D341Med (cell line): ENCODE measurements at places on chromosomes 1 and 21.

DNA sequence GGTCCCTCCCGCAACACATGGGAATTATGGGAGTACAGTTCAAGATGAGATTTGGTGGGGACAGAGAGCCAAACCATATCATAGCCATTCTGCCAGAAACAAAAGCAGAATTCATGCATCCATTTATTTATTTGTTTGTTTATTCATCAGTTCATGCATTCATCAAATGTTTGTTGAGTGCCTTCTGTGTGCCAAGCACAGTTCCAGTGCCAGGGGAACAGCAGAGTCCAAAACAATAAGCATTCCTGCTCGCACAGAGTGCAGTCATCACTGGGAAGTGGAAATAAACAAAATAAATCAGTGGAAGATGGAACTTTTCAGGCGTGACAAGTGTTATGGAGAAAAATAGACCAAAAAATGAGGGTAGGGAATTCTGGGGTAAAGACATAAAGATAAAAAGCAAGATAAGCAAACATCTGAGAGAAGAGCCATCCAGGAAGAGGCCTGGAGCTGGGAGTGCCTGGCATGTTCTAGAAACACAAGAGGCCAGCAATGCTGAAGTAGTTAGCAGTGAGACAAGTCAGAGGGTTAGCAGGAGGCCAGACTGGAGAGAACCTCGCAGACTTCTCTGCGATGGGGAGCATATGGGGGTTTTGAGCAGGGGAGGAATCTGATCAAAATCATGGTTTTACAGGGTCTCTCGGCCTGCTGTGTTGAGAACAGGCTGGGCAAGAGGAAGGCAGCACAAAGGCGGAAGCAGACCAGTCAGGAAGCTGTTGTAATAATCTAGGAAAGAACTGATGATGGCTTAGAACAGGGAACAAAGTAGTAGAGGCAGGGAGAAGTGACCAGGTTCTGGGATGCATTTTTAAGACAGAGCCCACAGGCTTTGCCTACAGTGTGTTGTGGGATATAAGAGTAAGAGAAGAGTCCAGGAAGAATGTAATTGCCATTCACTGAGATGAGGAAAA lies 113.2 kb downstream of the GLUL start:
- DNase-seq, result no peak

GRCh38 chr1:116878804-116879477 lies 30.8 kb upstream of the PTGFRN start:
- no peak for DNase-seq

DNA sequence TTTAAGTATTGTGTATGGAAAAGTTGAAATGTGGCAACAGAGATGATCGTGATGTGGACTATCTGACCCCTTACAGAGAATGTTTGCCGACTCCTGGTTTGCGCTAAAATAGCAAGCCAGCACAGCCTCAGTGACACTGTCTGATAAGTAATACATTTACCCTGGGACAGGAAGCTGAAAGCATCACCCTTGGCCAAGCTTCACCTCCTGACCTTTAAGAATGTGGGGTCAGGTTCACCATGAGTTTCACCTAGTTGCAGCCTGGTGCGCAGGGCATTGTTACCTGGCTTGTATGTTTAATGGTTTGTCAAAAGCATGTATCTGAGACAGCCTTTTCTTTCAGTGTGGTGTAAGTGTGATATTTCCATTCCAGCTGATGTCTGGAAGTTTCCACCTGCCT lies 29.2 kb downstream of the TRAF5 start:
- no peak for DNase-seq

DNA sequence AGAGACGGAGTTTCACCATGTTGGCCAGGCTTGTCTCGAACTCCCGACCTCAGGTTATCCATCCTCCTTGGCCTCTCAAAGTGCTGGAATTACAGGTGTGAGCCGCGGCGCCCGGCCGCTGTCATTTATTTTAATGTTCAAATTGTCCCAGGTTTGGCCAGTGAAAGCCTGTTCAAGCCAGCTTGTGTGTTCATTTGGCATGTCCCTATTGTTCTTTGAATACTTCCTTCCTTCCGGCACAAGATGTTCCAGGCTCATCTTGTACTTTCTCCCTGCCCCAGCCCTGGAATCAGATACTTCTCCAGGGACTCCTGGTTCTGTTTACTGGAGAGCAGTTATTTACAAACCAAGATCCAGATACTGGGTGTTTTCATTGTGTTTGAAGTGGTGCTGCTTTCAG lies 37.0 kb downstream of the ZBTB8B start:
- no peak for DNase-seq

GRCh38 chr1:183995322-183996039 lies 42.0 kb downstream of the COLGALT2 start:
- DNase-seq, result no peak

GRCh38 chr1:162087111-162087510 lies 17.6 kb downstream of the NOS1AP start:
- DNase-seq, result no peak

GRCh38 chr1:236064674-236065508 lies at the start of gene NID1:
TSS of gene NID1 (minus strand) at chr1:236065090. CDS start at chr1:236065079, 11 bp downstream.
- peak; percentile 85 for DNase-seq

GRCh38 chr1:81254560-81254959 lies 546.2 kb upstream of the ADGRL2 start:
- peak; percentile 17 for DNase-seq

- DNase-seq, result peak; percentile 48
Observed at GRCh38 chr1:233364695-233365539, 37.4 kb downstream of the MAP3K21 start.

DNA sequence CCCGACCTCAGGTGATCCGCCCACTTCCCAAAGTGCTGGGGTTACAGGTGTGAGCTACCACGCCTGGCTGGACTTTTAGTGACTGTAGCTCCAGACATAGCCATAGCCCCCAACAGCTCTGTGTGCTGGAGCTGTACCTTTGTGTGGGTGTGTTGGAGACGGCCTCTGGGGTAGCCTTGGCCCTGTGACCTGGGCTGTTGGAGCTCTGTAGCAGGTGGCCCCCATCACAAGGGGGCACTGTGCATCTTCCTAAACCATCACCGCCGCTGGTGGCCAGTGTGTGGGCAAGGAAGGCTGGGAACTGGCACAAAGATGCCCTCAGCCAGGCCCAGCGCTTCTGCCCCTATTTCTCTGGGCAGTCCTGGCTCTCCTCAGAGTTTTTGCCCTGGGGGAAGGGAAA lies 38.4 kb upstream of the FOXO6 start:
- peak; percentile 79 for DNase-seq

GRCh38 chr1:159594625-159595405 lies 7.2 kb downstream of the APCS start:
- DNase-seq, result no peak

GRCh38 chr1:237324226-237324625 lies 282.2 kb downstream of the RYR2 start:
- DNase-seq, result no peak

DNA sequence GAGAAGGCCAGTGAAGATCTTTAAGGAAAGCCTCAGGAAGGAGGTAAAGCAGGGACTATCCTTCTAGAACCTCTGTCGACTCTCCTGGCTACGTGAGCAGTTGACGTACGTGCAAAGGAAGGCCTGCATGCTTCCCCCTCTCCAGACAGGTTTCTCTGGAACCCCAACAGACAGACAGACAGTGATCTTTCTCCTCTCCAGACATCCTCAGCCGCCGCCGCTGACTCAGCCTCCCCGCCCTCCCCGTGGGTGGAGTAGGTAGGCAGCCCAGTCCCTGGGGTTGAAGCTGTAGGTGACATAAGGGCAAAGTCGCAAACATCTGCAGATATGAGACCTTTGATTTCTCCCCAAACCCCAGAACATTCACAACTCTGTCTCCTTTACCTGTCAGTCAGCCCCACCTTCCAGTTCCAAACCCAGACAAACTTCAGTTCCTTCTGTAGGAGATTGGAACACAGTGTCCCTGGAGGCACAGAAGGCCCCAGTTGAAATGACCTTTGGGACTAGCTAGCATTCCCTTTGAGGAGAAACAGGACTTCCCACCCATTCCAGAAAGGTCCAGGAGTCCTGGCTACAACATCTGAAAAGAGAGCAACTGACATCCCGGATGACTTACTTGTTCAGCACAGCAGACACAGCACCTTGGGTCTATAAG lies 146.0 kb upstream of the JUN start:
- no peak for DNase-seq

- DNase-seq, result no peak
Observed at GRCh38 chr1:106754957-106755356, 301.5 kb upstream of the PRMT6 start.

GRCh38 chr1:211588711-211589110 lies 9.8 kb upstream of the SLC30A1 start:
- DNase-seq, result no peak

- no peak for DNase-seq
Observed at GRCh38 chr1:242128951-242129502, 130.1 kb upstream of the MAP1LC3C start.

DNA sequence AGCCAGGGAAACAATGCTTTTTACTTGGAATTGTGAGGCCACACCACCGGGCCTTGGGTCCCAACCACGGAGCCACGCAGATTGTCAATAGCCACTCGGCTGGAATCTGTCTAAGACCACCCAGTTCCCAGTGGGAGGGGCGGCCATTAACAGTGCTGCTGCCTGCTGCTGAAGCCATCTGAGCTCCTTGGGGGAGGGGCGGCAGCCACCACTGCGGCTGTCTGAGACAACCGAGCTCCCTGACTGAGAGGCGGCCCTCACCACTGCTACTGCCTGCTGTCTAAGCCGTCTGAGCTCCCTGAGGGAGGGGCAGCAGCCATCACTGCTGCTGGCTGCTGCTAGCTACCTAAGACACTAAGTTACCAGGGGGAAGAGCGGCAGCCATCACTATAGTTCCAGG lies 64.3 kb downstream of the DMRTA2 start:
- no peak for DNase-seq

DNA sequence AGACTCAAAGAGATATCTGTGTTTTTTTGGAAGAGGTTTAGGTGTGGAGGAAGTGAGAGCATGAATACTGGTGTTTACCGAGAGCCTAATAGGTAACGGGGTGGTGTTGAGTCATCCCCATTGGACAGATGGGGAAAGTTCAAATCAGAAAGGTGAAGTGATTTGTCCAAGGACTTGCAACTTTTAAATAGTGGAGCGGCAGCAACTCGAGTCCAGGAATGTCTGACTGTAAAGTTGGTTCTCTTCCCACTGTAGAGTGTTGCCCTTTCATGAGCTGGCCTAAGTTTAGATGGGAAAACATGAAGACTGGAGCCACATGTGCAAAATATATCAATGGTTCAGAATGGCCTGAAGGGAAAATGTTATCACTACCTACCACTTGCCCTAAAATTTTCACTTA lies 125.7 kb downstream of the LYPLAL1 start:
- DNase-seq, result no peak

GRCh38 chr1:41681331-41682098 lies 197.0 kb upstream of the EDN2 start:
- DNase-seq, result no peak

GRCh38 chr21:45987121-45987711 lies 5.6 kb downstream of the COL6A1 start:
- no peak for DNase-seq

- DNase-seq, result no peak
Observed at GRCh38 chr1:177809819-177810218, 160.0 kb downstream of the SEC16B start.

DNA sequence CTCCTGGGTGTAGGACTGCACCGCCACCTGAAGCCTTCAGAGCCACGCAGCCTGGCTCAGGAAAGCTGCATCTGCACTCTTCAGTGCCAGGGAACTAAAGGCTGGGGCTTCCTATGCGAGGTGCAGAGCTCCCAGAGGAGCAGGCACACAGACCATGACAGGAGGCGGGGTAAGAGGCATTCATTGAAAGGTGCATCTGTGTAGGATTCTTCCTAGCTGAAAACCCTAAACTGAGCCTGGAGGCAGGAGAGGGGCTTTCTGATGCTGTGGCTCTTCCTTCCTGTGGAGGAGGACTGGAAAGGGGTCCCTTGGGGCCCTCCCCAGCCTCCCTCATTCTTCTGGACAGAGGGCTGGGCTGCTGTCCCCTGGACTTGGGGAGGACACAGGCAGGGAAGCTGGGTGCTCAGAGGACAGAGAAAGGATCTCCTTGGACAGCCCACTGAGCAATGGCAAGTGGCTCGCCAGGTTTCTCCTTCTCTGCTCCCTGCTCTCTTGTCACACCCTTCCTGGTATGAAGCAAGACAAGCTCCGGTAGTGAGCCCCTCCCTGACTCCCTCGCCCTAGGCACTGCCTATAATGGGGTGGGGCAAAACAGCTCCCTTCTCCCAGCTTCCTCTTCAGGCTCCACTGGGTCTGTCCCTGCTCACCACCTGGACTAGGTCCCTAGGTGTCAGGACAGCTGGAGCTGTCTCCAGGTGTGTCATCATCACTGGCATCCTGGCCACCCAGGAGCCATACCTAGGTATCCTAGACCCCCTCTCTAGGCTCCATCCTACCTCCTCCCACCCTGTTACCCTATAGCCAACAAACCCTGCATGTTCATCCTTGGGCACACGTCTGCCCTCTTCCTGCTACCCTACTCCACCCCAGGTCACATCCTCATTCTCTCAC lies 20.0 kb downstream of the S100A6 start:
- peak; percentile 25 for DNase-seq

GRCh38 chr1:26994787-26995517 lies 1.5 kb downstream of the TRNP1 start:
- no peak for DNase-seq

GRCh38 chr1:85617633-85618100 lies 37.1 kb downstream of the CCN1 start:
- DNase-seq, result no peak

DNA sequence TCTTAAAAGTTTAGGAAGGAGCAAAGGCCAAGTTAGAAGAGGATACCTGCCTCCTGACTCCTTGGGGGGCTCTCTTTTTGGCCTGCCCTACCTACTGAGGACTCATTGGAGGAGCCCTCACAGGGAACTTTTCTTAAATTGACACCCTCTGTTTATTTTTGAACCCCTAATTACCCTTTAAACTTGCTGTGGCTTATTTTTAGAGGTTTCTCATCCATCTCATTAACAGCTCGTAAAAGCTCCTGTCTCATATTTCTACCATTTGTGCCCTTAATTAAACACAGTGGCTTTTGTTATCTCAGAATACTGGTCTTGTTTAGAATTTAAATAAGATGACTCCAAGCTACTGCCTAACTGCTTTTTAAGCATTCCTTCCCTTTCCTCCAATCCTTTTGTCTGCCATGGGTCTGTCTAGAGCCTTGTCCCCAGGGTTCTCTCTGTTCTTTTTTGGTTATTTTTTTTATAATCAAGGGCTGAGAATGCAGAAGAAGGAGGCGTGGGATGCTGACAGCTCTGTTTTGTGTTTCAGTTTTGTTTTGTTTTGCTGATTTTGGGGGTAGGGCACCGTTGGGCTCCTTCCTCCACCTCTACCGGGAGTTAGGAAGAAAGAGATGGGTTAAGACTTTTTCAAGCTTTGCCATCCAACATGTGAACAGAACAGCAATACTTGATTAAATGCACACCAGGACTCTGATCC lies 78.0 kb downstream of the SYT6 start:
- no peak for DNase-seq

DNA sequence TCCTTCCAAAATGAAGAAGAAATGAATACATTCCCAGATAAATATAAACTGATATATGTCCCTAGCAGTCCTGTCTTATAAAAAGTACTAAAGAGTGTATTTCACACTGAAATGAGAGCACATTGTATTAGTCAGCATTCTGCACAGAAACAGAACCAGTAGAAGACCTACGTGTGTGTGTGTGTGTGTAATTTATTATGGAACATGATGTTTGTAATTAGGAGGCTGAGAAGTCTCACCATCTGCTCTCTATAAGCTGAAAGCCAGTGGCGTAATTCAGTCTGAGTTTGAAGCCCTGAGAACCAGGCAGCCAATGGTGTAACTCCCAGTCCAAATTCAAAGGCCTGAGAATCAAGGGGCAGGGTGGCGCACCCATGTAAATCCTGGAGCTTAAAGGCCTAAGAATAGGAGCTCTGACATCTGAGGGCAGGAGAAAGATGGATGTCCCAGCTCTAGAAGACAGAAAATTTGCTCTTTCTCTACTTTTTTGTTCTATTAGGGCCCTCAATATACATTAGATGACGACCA lies 146.5 kb upstream of the LYPLAL1 start:
- peak; percentile 25 for DNase-seq

- no peak for DNase-seq
Observed at GRCh38 chr1:167627615-167627864, 2.5 kb upstream of the RCSD1 start.
